ENCODE measurements at places on chromosomes 12 and 14. TPM values are rescaled to one million over a fixed set of nuclear protein-coding genes. Genes with fewer than 3 reads are reported as not detected.
A peak's percentile ranks its signal among the peaks of the same experiment; 100 is the strongest.

The OR4E1 gene
- 0.03 TPM for total RNA-seq

The NID2 gene
- total RNA-seq: 52.8 TPM

DNA sequence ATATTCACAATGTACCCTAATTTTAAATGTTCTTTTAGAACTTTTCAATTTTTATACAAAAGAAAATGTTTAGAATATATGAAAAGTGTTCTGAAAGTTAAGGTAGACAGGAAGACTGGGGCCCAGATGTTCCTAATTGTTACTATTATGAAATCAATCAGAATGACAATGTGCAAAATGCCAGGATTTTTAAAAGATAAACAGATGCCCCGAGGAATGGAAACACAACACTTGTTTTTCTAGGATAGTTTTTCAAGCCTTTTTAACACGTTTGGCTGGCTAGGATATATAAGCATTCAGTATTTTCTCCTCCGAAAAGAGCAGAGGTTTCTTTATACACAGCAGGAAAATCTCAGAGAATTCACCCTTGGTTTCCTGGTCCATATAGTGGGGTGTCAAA is 106.8 kb downstream of the ESR2 start:
- no peaks in the 10 kb centered on the region for H3K27me3 ChIP-seq

GRCh38 chr12:123532808-123533649 is 490 bp downstream of the RILPL1 start:
- no peaks in the 10 kb centered on the region for H3K36me3 ChIP-seq
- DNase-seq: peak; percentile 55
- no peaks in the 10 kb centered on the region for H3K27me3 ChIP-seq
- peak overlapping the region; percentile 68 for H3K4me3 ChIP-seq
- H3K27ac ChIP-seq: peak overlapping the region; percentile 62
- peaks cover 13% of the 10 kb centered on the region for H3K4me1 ChIP-seq

GRCh38 chr14:105294142-105294597 is 6.6 kb downstream of the BRF1 start:
- peaks cover 2% of the 10 kb centered on the region for H3K4me1 ChIP-seq
- no peaks in the 10 kb centered on the region for H3K36me3 ChIP-seq
- no peak overlapping the region for H3K4me3 ChIP-seq
- no peaks in the 10 kb centered on the region for H3K27me3 ChIP-seq

GRCh38 chr12:122304924-122305323 is 38.6 kb upstream of the VPS33A start:
- H3K4me1 ChIP-seq: no peaks in the 10 kb centered on the region
- H3K36me3 ChIP-seq: no peaks in the 10 kb centered on the region
- H3K27ac ChIP-seq: no peak overlapping the region

Data from hepatocyte (in vitro differentiated cells).